ENCODE measurements at places on chromosomes 7 and 10.

- no peak for DNase-seq
These were observed 40.4 kb downstream of the AP5Z1 start for GRCh38 chr7:4815609-4816418.

DNA sequence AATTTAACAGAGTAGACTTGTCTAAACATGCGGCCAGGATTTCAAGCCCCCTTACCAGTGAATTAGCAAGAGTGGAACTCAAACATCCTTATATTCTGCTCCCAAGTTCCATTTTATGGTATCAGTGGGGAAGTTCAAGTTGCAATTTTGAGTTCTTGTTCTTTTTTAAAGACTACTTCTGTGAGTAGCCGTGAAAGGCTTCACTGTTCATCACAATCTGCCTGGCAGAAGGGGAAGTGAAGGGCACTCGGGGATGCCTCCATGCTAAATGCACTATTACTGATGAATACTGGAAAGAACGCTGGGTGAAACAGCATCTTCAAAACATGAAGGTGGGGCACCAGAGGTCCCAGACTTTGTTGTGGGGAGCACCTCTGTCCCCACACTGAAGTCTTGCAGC lies 22.4 kb upstream of the FGL2 start:
- no peak for DNase-seq

DNA sequence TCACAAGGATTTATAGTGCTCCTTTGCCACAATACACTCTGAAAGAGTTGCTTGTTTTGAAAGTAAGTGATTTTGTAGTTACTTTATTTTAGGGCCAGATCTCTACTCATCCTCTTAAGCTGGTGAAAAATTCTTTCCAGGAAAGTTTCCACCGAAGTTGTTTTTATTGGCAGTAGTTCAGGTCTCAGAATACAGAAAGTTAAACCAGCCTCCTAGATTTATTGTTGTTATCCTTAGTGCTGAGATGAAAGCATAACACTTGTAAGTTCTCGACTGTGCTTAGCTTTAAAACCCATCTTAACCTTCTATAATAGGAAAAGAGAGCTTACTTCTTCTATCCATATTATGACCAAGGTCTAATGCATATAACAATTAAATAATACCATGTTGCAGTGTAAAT lies 5.5 kb downstream of the AP3M1 start:
- DNase-seq = no peak

- DNase-seq = no peak
These were observed 556.8 kb downstream of the DNAJB6 start for GRCh38 chr7:157893535-157894044.

DNA sequence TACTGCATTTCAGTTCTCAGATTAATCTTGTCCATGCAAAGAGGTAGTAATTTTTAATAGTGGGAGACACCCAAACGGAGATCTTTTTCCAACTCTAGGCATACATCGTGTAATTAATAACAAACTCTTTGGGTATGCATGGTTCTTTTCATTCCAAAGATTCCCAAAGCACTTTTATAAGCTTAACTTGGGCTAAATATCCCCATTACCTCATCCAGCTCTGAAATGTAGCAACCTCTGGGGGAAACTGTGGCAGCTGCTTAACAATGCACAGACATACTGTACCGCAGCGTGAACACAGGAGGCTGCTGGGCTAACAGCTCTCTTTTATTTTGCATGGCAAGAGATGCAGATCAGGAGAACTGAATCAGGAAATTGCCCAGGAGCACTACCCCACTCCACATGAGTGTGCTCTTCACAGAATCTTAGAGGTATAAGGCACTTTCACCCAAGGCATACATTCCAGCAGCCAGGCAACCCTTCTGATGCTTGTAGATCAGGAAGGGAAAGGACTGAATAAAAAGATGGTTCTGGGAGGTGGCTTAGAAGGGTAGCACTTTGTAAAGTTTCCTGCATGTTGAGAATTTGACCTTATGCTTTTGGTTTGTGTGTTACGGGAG lies 114.4 kb upstream of the GLI3 start:
- DNase-seq = no peak

- DNase-seq = no peak
These were observed 54.5 kb upstream of the COL13A1 start for GRCh38 chr10:69747179-69747578.

DNA sequence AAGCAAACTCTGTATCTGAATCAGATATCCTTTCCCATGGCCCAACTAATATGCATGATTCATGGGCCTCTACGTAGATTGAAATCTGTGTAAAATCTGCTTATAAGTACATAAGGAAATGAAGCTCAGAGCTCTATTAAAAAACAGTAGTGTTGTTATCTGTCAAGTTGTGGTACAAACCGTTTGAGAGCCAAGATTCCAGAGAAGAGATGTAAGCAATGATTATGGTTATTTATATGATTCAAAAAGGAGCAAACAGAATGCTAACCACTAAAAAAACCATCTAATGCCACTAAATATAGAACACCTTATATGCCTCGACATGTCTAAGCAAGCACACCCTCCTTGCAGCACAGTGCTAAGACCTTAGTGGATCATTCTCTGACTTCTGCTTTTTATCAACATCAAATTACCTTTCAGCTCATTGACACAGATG lies 26.6 kb downstream of the RPP38 start:
- DNase-seq = no peak

- no peak for DNase-seq
These were observed 150.1 kb upstream of the TMEM72 start for GRCh38 chr10:44761076-44761475.
